H9 (cell line): ENCODE measurements at places on chromosomes 7 and 10. TPM values are rescaled to one million over a fixed set of nuclear protein-coding genes. Genes with fewer than 3 reads are reported as not detected.

DNA sequence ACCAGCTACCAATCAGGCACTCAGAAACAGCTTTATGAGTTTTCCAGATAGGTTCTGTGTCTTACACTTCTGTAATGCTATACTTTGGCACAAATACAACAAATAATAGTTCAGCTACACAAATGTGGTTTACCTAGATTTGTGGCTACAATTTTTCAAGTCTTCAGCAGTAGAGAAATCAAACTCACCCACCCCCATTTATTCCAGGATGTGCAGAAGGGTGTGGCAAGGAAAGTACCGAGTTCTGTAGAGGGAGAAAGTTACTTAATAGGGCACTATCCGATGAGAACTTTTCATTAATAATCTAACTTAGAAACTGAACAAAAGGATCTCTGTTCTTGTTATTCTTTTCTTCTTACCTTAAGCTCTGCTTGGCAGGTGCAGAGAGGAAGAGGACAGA is 30.3 kb upstream of the ATP6V0A4 start:
- DNase-seq: no peak

GRCh38 chr7:104772405-104773345 is 241.3 kb upstream of the KMT2E start:
- peak; percentile 89 for DNase-seq

- DNase-seq: no peak
Measured at GRCh38 chr10:125161707-125162119, 1.4 kb upstream of the CTBP2 start.

- no peak for DNase-seq
Measured at GRCh38 chr10:117441812-117442443, 66.7 kb upstream of the PDZD8 start.

- no peak for DNase-seq
Measured at GRCh38 chr7:30268586-30268985, 15.8 kb upstream of the ZNRF2 start.

GRCh38 chr7:106840342-106840741 is 24.7 kb upstream of the PIK3CG start:
- peak; percentile 41 for DNase-seq

- no peak for DNase-seq
Measured at GRCh38 chr10:132194726-132195125, 8.0 kb downstream of the DPYSL4 start.

- no peak for DNase-seq
Measured at GRCh38 chr7:1749864-1750466, 79.9 kb downstream of the ELFN1 start.

DNA sequence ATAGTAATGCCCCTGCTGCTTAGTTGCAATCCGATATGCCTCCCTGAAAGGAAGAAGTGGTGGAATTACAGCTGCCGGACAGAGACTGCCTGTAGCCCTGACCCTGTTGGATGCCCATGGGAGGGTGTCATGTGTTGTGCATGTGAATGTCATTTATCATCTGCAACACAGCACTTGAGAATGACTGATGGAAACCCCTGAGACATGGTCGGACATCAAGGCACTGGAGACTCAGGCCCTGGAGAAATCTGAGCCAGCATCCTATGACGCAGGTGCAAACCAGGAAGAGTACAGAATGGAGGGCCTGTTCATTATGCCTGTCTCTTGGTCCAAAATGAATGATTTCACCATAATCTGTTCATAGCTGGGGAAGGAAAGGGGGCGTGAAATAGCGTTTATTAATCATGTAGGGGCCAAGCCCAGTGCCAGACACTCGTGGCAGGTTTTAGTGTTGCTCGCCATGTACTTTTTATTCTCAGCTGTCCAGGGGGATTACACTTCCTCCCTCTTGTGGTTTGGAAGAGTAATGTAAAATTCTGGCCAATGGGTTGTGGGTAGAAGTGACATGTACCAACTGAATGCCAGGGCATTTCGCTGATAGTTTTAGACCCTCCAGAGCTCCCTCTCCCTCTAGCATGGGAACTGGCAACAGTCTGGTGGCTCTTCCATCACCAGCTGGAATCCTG is 23.0 kb upstream of the LEP start:
- DNase-seq: no peak

DNA sequence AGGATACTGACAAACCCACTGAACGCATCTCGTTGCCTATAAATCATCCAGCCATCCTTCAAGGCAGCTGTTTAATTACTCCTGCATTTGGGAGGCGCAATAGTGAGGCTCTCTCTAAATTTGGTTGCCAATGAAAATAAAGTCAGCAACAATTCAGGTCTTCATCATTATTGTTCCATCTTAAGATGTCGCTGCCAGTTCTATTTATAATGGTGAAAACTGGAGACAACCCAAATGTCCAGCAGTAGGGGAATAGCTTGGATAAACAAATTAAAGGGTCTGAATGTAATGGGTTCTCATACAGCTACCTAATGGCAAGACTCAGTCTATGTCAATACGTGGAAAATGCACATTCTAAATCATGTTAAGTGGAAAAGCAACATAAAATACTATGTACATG is 120.1 kb upstream of the PLXNA4 start:
- no peak for DNase-seq

DNA sequence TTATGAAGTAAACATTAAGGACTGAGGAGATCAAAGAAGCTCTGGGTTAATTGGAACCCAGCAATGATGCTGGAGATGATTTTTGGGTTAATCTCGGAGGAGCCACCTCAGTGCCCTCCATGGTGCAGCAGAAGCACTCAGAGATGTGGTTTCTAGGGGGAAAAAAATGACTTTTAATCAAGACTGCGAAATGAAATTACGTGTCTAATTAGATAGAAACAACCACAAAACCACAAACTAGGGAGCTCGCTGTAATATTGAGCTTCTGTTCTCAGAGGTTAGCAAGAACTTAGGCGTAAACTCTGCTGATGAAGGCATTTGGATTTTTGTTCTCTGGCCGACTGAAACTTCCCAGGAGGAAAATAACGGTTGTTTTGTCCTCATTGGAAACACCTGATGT is 319.0 kb downstream of the GRID1 start:
- no peak for DNase-seq

- no peak for DNase-seq
Measured at GRCh38 chr10:131249955-131250344, 61.6 kb downstream of the TCERG1L start.

DNA sequence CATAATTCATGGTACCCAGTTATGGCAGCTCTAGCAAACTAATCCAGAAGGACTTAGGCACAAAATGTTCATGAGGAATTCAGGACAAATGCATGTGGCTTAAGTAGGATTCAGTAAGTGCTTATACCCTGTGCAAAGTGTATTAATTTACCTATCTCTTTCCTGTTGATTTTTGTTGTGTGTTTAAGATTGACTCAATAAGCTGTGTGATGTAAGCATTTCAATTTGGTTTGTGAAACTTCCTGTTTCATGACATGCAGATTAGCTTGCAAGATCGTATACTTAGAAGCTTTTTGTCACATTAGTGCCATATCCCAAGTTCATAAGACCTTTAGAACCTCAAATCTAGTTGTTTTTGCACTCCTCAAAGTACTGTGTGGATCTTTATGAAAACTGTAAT is 416.7 kb downstream of the ARL4A start:
- DNase-seq: no peak

GRCh38 chr7:142440906-142441411 is 183.1 kb upstream of the PRSS58 start:
- no peak for DNase-seq

DNA sequence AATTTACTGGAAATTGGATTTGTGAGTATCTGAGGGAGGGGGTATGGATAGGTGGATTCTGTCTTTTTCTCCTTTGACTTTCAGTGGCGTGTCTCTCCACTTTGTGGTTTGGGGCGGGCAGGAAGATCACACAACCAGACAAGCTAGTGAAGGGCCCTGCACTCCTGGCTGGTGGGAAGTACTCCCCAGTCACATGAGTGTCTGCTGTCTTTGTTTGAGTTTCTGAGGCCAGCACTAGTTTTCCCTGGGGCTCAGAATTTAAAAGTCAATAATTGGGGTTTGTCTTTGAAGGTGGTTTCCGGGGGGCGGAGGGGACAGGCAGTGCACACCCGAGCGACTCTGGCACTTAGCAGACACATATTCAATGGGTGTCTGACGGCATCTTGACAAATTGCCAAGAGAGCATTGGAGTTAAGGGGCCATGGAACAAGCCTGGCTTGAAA is 120.1 kb downstream of the WDFY4 start:
- DNase-seq: no peak

DNA sequence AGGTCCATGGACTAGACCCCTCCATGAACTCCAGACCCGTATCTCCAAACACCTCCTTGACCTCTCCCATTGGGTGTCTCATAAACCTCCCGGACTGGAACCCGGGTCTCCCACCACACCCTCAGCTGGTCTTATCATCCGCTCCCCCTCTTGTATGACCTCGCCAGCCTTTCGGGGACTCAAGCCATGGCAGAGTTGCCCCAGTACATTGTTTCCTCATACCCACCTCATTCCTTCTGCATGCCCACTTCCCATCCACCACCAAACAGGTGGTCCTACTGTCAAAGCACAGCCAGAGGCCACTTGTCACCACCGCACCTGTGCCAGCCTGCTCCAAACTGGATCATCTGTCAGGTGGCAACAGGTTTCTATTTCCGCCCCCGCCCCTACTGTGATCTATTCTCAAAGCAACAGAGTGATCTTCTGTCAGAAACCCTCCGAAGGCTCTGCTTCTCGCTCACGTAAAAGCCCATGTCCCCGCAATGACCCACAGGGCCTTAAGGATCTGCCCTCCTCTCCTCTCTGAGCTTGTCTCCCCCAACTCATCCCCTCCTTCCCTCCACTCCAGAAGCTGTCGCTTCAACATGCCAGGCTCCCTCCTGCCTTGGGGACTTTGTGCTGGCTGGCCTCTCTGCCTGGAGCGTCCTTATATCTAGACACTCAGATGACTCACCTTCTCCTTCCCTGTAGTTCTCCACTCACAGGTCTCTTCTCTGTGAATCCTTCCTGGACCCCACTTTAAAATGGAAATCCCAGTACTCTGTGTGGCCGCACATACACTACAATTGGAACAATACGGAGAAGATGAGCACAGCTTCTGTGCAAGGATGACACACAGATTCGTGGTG is 22.8 kb upstream of the PRKAG2 start:
- no peak for DNase-seq

- peak; percentile 59 for DNase-seq
Measured at GRCh38 chr7:4681886-4682620, at the start of gene FOXK1. TSS of gene FOXK1 (plus strand) at chr7:4682295. CDS start at chr7:4682309, 14 bp downstream.

- DNase-seq: no peak
Measured at GRCh38 chr10:104380336-104380735, 26.7 kb downstream of the CFAP58 start.

- DNase-seq: no peak
Measured at GRCh38 chr7:108012499-108013430, 9.8 kb upstream of the LAMB1 start.

DNA sequence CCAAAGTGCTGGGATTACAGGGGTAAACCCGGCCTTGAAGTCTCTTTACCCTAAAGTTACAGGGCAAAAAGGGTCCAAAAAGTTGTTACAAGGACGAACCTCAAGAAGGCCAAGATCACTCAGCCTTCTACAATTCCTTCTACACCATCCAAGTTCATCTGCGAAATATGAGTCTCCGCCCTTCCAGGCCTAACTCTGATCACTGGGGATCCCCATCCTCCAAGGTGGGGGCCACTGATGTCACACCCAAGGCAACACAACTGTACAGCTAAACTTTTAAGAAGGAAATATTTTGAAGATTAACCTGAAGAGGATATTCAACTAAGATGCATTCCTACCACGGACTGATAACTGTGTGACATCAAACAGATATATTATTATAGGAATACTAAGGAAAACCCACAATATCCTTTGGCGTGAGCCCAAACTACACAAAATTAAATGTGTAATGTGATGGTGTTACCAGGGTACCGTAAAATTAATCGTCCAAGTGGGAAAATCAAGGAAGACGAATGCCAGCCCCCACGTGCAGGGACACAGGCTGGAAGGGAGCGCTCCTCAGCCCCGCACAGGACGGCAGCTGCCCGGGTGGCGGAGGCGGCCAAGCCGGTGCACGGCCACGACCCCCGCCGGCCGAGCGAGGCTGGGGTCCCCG is 1.0 kb downstream of the PAXIP1 start:
- no peak for DNase-seq

GRCh38 chr7:150780292-150780691 is 19.9 kb downstream of the TMEM176B start:
- no peak for DNase-seq

GRCh38 chr10:16184906-16185305 is 251.9 kb upstream of the PTER start:
- DNase-seq: no peak

DNA sequence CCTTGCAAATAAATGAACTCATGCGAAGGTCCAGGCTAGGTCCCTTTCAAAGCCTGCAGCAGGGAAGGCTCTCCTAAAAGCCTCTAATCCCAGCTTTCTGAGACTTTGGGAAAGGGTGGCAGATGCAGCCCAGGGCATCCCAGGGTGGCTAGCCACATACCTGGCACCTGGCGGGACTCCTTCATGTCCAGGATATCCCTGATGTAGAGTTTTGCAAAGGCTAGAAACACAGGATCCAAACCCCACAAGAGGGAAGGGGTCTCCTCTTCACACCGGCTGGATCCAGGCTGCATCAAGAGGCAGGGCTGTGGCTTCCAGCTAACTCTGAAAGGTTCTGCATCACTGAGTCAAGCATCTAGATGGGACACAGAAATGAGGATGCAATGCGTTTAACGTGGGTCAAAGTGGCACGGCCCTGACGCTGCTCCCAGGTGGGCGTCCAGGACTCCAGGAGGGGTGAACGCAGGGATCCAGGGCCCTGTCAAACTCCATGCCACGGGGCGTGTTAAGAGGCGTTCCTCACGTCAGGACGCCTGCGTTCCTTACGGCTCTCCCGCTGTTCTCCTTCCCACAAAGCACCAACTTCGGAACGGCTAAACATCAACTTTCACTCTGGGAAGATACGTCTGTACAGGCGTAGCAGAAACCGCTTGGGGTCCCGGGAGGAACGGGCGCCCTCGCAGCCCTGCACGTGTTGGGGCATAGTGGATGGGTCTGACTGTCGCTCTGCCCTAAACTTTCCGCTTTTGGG is 507 bp downstream of the STN1 start:
- peak; percentile 42 for DNase-seq

DNA sequence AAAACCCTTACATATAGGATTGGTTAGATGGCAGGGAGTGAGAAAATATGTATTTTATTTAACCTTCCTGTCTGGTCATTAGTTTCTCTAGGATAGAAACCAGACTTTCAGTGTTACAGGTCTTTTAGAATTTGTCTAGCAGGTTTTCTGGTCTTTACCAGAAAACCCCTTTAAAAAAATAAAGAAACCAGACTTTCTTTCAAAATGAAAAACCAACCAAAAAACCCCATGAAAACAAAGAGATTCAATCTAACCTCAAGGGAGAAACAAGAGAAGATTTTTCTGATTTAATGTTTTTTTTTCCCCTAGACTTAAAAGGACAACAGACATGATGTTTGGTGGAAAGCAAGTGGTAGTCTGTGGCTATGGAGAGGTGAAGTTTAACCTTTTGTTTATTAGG is 28.7 kb upstream of the STRIP2 start:
- no peak for DNase-seq

GRCh38 chr7:147586526-147586925 is 1004.0 kb upstream of the C7orf33 start:
- no peak for DNase-seq

- peak; percentile 25 for DNase-seq
Measured at GRCh38 chr7:1695800-1696454, 25.9 kb downstream of the ELFN1 start.

GRCh38 chr7:84674236-84674913 is 479.8 kb upstream of the SEMA3A start:
- DNase-seq: no peak

The MICALL2 gene
- 7.1 and 8.4 TPM in 2 replicates for total RNA-seq

The C10orf53 gene
- total RNA-seq: not detected in 2 replicates

The TCF7L2 gene
- total RNA-seq: 71.1 and 73.0 TPM in 2 replicates

The PON3 gene
- total RNA-seq: not detected in 2 replicates

The HEPACAM2 gene
- not detected in 2 replicates for total RNA-seq

The SPDYE6 gene
- not detected in 2 replicates for total RNA-seq

The TUBAL3 gene
- not detected in 2 replicates for total RNA-seq
